HCEC 1CT (cell line): ENCODE measurements at places on chromosomes 5 and 9.
A peak's percentile ranks its signal among the peaks of the same experiment; 100 is the strongest.

- no peak for DNase-seq
Measured at GRCh38 chr9:135664801-135665794, 2.0 kb downstream of the LCN9 start.

GRCh38 chr5:134555890-134556311 lies 30.4 kb downstream of the JADE2 start:
- DNase-seq = peak; percentile 52

DNA sequence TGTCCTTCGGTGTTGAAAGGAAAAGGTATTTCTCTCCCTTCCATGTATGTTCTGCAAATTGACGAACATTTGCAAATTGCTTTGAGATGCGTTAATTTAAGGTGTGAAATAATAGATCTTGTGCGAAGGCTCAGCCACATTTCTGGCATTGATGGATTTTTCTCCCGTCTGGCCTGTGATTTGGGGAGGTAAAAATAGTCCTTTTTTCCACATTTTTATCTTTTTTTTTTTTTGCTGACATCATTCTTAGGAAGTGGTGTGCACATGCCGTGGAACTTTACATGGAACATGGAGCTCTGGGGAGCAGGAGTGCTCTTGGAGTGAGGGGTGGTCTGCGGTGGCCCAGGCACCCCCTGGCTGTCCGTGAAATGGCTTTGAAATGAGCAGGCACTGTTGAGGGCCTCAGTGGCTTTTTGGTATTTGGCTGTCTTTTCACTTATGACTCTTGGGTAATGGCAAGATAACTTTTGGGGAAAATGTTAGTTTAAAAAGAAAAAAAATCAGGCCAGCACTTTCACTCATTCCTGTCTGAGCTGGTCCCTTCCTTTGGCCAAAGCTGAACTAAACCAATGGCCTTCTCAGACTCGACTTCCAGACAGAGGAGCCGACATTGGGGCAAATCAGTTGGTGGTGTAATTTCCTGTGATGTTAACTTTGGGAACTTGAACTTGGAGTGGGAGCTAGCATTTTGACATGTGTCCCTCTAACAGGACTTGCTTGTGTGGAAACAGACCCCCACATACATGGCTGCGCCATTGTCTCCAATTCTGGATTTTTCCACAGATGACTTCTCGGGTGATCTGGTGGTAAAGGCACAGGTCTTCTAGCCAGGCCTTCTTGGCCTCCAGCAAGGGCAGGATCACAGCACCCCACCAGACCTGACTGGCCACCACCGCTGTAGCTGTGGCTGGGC lies 4.2 kb downstream of the NEK6 start:
- no peak for DNase-seq

DNA sequence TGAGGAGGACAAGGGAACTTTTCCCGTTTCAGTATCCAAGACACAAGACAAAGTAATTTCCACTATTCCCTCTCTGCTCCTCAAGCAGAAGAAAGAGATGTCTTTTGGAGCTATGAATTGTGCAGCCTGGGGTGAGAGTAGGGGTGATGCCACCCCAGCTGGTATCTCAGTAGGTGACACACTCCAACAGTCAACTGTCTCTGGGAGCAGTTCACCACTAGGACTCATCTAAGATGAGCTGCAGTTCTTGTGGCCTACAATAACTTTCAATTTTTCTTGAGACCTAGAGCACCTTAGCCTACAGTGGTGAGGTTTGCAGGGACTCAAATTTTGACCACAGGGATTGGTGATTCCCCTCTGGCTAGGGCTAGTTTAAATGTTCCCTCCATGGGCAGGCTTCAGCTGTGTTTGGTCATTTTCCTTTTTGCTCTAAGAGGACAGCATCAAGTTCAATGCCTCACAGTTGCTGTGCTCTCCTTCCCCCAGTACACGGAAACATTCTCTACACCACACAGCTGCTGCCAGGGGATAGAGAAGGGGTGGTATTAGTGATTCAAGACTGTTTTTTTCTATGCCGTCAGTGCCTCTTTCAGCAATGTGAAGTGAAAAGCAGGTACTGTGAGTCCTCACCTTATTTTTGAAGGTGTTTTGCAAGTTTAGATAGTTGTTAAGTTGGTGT lies 278.6 kb upstream of the RORB start:
- no peak for DNase-seq

- DNase-seq = no peak
Measured at GRCh38 chr5:171855798-171856763, 70.5 kb downstream of the SMIM23 start.

DNA sequence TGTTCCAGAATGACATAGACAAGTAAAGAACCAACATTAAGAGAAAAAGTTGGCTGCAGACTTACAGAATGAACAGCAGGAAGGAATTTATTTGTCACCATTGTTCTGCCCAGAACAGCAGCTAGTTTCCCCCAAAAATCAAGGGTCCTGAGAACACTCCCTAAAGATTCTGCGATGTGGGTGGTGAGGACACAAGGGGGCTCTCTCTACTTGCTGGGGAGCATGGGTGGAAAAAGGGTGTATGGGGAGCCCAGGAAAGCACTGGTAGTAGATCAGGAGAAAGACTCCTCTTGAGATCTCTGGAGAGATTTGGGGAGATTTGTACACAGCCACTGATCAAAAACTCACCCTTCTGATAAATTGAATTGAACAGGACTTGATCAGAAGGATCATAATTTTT lies 316.5 kb downstream of the KCTD16 start:
- peak; percentile 39 for DNase-seq

GRCh38 chr9:134815435-134816214 lies 65.0 kb upstream of the FCN2 start:
- no peak for DNase-seq

DNA sequence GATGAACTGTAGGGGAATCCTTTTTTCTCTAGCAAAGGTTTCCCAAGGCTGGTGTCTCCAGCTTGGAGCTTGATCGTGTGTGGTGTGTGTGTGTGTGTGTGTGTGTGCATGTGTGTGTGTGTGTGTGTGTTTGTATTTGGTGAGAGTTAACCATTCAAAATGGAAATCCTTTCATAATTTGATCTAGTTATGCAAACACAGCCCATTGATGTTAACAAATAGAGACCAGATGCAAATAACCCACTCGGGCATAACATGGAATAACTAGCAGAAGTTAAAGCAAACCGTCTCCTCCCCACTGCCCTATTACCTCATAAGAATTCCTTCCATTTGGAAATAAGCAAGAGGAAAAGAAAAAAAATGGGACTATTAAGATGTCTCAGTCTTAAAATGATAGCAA lies 24.9 kb upstream of the ZSWIM6 start:
- DNase-seq = no peak

DNA sequence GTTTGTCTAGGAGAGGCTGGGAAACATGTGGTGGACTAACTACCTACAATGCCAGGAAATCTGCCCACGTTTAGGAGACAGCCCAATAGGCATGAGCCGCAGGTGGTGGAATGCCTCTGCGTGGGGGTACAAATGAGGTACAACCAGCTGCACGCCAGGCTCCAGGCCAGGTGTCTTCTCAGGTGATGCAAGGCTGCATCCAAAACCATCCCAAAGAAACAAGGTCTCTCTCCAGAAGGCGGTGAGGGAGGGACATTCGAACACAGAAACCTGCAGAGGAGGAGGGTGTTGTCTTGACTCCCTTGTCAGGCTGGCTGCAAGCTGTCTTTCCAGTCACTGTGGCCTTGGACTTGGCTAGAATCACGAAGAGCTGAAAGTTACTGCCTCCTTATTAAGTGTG lies 11.6 kb downstream of the ANKH start:
- no peak for DNase-seq

GRCh38 chr9:3099646-3100045 lies 255.8 kb upstream of the PUM3 start:
- no peak for DNase-seq

- no peak for DNase-seq
Measured at GRCh38 chr5:181149806-181150733, 2.7 kb downstream of the OR2V2 start.

DNA sequence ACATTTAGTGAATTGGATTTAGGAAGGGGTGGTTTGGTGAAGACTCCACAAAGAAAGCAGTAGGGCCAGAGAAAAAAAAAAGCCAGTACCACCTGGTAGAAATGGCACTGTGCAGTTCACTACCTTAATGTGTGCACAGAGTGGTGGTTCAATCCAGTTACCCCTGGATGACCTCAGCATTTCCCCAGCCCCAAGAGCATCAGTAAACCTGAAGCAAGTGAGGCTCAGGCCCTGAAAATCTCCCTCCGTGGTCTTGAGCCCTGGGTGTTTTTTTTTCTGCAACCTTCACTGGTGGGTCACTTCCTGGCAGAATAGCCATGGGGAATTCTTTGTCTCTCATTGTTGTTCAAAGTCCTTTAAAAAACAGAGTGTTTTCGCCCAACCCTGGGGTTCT lies 202.9 kb downstream of the GADD45G start:
- no peak for DNase-seq

DNA sequence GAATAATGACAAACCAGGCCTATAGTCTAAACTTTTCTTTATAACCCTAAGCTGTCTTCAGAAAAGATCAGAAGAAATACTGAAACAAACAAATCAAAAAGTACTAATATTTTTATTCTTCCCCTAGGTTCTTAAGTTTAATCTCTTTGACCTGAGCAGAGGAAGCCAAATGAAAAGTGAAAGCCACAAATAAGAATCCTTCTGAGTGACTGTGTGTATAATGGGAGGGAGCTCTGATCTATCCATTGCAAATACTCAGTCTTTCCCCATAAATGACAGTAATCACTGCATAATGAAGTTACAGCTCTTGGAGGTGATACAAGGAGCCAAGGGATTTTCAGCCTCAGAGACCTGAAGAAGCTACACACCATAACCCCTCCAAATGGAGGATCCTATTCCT lies 126.9 kb upstream of the ATP10B start:
- DNase-seq = no peak

DNA sequence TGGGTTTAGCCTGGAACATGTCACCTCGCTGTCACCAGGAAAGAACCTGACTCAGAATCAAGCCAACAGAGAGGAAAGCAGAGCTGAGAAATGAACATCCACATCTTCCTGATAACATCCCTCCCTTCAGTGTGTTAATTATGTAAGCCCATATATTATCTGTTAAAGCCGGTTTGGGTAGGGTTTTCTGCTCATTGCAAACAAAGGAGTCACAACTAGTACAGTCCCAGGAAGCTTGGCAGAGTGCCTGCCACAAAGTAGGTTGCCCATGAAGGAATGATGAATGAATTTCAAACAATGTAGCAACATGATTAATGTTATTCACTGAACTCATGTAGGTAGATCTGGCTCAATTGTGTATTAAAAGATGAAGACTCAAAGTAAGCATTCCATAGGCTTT lies 10.4 kb upstream of the PPARGC1B start:
- no peak for DNase-seq

DNA sequence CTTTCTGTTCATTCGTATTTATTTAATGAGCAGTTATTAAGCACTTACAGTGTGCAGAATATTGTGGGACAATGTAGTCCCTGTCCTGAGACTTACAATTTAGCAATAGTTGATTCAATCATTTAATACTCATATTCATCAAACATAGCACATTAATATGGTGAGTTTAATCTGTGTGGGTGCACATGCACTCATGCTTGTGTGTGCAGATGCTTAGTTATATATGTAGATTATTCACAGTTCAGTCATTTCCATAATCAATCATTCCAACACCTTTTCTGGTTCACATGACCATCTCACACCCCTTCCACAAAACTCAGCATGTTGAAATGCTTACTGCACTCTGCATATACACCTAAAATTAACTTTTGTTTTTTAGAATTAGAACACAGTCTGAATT lies 321.6 kb upstream of the RFX3 start:
- no peak for DNase-seq

- DNase-seq = no peak
Measured at GRCh38 chr5:74786851-74787250, 19.8 kb downstream of the NSA2 start.

GRCh38 chr9:84111726-84112125 lies 131.1 kb downstream of the RMI1 start:
- peak; percentile 3 for DNase-seq

- DNase-seq = peak; percentile 96
Measured at GRCh38 chr5:132497488-132497997, 7.0 kb upstream of the IRF1 start.

- DNase-seq = no peak
Measured at GRCh38 chr9:124001866-124002525, 9.6 kb upstream of the LHX2 start.

- no peak for DNase-seq
Measured at GRCh38 chr5:142181547-142182163, 73.1 kb downstream of the NDFIP1 start.

DNA sequence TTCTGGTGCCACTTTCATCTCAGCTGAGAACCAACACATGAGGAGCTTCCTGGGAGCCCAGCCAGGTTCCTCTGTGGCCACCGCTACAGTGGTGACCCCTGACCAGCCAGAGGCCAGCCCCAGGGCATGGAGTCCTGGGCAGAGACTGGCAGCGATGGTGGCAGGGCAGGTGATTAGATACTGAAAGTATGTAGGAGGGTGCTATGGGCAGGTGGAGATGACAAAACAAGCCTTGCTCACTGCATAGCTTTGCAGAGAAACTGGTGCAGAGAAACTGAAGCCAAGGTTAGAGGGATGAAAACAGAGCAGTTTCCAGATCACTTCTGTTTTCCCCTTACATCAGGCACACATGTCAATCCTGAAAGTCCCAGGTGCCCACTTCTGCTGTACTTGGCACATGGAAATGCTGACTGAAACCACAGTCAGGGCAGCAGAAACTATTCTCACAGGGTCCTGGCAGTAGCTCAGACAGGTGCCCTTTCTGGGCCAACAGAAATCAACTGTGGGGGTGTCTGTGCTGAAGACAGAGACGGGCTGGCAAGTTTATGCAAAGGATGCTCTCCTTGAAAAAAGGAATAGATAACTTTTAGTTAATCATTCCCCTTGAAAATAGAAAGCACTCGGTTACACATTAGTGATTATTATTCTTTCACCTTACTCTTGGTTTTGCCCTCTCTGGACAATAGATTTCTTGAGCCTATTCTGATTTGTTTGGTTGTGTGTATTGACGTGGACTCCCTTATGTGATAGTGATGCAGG lies 90.3 kb downstream of the ANKRD55 start:
- no peak for DNase-seq

- DNase-seq = no peak
Measured at GRCh38 chr5:174829511-174829864, 105.1 kb downstream of the MSX2 start.

- DNase-seq = no peak
Measured at GRCh38 chr9:33437205-33437604, 10.2 kb downstream of the AQP3 start.

DNA sequence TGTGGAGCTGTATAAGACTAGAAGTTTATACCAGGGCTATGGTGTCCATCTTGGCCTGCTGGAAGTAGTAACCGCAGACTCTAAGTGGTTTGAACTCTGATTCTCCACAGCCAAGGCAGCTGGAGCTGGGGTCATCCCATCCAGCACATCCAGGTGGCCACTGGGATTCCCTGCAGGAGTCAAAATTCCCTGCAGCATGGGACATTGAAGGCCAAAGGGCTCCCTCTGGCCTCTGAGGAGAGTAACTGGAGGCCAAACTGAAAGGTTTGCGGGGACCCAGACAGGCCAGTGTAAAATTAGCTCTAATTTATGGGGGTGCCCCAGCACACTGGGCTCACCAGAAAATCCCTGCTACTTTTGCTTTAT lies 12.2 kb upstream of the PRXL2C start:
- DNase-seq = no peak

- no peak for DNase-seq
Measured at GRCh38 chr5:149754172-149754880, 24.2 kb downstream of the PPARGC1B start.
